Left forelimb (tissue), 1 donor: ENCODE measurements at places on chromosomes 5 and 9.

- no peak for DNase-seq
Measured at GRCh38 chr9:127809540-127810377, 7.1 kb downstream of the FPGS start.

- no peak for DNase-seq
Measured at GRCh38 chr9:16119261-16120230, 566.7 kb downstream of the CCDC171 start.

- no peak for DNase-seq
Measured at GRCh38 chr5:16737209-16737608, 120.4 kb upstream of the RETREG1 start.

- no peak for DNase-seq
Measured at GRCh38 chr9:5608298-5609225, 20.3 kb upstream of the RIC1 start.

DNA sequence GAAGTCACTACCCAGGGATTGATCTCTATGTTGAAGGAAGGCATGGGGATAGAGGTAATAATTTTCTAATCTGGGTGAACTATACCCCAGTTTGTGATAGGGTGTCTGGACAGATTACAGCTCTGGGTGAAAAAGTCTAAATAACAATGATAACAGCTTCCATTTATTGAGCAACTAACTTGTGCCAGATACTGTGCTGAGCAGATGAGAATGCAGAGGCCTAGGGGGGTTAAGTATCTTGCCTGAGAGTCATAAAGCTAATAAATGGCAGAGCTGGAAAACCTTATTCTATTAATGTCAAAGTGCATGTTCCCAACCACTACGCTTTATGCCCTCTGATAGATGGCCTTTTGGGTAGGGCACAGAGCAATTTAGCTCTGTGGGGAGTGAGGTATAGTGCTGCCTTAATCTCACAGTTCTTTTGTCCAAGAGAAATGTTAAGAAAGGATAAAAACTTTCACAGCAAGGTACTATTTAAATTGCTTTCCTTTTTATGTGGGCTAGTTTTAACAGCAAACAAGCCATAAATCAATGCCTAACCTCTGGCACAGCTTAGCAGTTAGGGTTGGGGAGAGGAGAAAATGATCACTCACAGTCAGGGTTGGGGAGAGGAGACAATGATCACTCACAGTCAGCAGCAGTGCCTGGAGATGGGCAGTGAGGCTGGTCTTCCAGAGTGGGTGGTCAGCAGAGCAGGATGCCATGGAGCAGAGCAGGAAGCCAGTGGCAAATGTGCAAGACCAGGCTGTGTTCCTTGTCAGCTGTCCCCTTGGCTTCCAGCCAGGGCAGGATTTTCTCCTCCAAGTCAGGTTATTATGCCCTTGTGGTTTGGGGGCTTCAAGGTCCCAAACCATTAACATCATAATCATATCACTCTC, 187.0 kb downstream of the CARTPT start:
- no peak for DNase-seq

GRCh38 chr9:92402360-92402759, 2.0 kb downstream of the OGN start:
- no peak for DNase-seq

GRCh38 chr5:120882038-120882775, 418.1 kb downstream of the PRR16 start:
- no peak for DNase-seq

GRCh38 chr5:154642499-154643245, 112.5 kb upstream of the LARP1 start:
- DNase-seq = no peak

DNA sequence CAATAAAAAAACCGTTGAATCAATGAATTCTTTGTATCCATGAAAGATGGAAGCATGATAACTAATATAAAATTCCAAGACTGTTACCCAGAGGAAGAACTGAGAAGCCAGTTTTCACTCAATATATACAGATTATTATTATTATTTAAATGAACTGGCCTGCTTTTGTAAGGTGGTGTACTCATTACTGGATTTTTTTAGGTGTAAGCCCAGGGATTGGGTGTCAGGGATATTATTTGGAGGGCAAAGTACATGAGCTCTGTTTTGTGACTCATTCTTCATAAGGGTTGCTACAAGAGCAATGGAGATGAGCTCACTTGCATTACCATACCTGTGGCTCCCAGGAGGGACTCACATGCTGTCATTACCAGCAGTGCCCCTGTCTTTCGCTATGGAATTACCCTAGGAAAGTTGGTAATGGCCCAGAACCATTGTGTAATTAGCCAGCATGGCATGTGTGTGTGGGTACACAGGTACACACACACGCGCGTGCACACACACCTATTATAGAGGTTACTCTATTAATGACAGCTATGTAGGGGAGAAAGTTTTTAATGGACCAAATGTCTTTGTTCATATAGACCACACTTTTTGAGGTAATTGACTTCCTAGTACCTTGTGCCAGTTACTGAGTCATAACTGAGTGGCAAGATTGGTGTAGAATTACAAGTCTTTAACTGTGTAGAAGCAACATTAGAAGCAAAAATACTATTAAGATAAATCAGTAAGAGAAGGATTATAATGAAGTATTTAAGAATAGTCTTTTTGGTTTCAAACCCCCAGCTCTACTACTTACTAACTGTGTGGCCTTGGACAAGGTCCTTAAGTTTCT, 143.4 kb downstream of the GDNF start:
- no peak for DNase-seq

- DNase-seq = no peak
Measured at GRCh38 chr5:60639544-60639943, 60.4 kb downstream of the DEPDC1B start.

GRCh38 chr5:124397317-124397716, 349.1 kb downstream of the ZNF608 start:
- DNase-seq = no peak

DNA sequence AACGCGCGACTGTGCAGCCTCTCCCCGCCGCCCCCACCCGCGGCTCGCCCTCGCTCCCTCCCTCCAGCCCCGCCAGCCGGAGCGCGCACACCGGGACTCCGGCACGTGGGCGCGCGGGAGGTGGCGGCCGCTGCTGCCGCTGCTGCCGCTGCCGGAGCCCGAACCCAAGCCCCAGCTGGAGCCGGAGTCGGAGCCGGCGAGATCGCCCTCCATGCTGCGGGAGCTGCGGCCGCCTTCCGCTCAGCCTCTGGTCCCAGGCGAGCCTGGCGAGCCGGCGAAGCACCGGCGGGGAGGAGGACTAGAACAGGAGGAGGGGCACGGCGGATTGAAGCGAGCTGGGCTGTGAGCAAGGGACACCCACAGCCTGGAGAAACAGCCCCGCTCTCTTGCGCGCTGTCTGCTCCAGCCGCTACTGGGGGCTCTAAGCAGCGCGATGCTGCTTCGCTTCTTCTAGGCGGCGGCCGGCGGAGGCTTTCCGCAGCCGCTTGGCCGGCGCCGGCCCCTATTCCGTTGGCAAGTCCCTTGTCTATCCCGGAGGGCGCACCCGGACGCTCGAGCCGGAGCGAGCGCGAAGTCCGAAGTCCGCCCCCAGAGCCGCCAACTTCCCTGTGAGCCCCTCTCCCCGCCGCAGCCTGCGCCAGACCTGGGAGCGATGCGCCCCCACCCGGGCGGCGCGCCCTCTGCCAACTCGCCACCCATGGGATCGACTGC, 598.7 kb upstream of the SGCD start:
- peak; percentile 85 for DNase-seq

DNA sequence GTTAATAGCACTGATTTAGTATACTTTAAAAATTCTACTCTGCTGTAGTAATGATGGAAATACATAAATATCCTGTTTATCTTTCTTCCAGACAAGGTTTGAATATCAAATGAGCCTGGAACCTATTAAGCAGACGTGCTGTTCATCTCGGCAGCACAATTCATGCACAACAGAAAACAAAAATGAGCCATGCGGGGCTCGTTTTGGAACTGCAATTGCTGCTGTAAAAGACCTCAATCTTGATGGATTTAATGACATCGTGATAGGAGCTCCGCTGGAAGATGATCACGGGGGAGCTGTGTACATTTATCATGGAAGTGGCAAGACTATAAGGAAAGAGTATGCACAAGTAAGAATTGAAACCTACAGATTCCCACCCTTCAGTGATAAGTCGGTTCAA, 79.1 kb upstream of the ITGA2 start:
- DNase-seq = no peak

DNA sequence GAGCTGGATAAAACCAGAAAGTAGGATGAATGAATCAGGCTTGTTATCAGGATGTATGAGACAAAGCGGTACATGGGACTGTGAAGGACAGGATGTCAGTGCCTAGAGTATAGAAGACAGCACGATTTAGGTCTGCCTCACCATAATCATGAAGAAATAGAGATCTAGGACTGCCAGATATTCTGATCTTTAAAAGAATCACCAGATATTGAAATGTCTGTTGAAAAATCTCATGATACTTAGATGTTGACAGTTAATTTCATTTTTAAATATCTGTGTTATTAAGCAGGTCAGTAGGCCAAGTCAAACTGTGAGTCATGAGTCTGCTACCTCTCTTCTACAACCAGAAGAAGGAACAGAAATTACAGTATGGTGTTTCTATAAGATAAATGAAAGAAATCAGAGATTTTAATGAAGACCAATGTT, 65.0 kb downstream of the ST8SIA4 start:
- no peak for DNase-seq

- DNase-seq = no peak
Measured at GRCh38 chr9:131046093-131046380, 37.1 kb downstream of the LAMC3 start.

DNA sequence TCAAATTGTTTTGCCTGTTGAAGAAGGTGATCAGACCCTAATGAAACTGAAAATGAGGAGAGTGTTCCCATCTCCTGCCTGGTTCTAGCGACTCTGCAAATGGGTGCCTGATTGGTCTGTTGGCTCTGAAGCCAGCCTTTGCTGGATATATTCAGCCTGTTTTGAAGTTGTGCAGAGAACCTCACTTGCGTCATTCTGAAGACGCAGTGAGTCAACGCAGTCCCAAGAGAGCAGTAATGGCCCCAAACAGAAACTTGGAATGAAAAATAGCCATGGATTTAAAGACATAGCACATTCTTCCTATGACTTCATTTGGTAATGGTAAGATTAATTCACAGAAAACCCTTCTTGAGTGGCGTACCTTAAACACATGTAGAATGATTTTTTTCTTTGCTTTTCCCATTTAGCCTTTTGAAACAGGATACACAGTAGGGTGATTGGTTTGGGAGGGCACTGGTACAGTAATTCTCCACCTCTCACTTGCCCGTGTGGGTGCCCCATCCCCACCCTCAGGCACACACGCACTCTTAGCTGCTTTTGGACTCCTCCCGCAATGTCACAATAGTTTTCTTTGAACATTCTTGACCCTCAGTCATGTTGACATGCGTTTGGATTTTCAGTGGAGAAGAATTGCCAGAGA, 54.1 kb upstream of the ABL1 start:
- no peak for DNase-seq

- no peak for DNase-seq
Measured at GRCh38 chr9:135588886-135589595, 27.5 kb downstream of the PAEP start.

DNA sequence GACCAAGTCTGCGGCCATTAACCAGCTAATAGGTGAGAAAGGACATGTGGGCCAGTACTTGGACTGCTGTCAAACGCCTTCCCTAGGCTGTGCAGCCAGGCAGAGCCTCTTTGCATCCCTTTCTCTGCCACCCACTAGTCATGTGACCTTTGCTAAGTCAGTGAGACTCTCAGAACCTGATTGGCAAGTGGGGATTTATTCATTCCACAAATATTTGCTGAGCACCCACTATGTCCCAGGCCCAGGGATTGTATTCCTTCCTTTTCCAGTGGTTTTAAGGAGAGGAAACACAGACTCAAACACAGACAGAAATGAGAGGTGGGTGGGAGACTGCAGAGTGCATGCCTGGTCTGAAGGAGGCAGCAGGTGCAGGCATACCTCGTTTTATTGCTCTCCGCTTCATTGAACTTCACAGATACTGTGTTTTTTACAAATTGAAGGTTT, 71.6 kb upstream of the GALNT10 start:
- no peak for DNase-seq
